ENCODE measurements at places on chromosomes 7 and 10.
A peak's percentile ranks its signal among the peaks of the same experiment; 100 is the strongest.

GRCh38 chr7:142030848-142031247 lies 35.2 kb downstream of the MGAM start:
- no peak for DNase-seq

- no peak for DNase-seq
Measured at GRCh38 chr7:96640054-96640453, 69.6 kb downstream of the SEM1 start.

DNA sequence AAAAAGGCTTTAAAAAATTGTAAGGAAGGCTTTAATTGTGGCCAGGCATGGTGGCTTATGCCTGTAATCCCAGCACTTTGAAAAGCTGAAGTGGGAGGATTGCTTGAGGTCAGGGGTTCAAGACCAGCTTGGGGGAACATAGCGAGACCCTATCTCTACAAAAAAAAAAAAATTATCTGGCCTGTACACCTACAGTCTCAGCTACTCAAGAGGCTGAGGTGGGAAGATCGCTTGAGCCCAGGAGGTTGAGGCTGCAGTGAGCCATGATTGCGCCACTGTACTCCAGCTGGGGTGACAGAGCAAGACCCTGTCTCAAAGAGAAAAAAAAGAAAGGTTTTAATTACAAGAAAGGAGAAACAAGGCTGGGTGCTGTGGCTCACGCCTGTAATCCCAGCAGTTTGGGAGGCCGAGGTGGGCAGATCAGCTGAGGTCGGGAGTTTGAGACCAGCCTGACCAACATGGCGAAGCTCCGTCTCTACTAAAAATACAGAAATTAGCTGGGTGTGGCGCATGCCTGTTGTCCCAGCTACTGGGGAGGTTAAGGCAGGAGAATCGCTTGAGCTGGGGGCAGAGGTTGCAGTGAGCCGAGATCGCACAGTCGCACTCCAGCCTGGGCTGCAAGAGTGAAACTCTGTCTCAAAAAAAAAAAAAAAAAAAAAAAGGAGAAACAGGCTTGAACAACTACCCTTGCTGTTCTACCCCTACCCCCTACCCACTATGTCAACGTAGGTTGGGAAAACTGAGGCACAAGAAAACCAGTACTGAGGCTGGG lies 83.7 kb downstream of the CARD11 start:
- no peak for DNase-seq

DNA sequence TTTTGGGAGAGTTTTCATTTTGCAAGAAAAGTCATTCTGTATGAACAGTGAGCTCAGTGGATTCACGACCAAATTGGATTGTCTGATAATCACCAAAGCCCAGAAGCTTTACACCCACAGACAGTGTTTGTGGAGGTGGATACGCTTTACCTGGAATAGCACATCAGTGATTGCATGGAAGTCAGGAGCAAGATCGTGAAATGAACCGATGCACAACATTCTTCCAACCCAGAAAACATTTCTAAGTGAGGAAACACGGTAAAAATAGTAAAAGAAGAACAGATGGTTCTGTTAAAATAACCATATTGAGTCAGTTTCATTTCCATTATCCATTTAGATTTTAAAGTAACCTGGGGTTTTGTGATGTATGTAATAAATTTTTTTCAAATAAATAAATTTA lies 478.2 kb upstream of the PFKP start:
- no peak for DNase-seq

- no peak for DNase-seq
Measured at GRCh38 chr7:80740778-80741545, 102.5 kb downstream of the CD36 start.

DNA sequence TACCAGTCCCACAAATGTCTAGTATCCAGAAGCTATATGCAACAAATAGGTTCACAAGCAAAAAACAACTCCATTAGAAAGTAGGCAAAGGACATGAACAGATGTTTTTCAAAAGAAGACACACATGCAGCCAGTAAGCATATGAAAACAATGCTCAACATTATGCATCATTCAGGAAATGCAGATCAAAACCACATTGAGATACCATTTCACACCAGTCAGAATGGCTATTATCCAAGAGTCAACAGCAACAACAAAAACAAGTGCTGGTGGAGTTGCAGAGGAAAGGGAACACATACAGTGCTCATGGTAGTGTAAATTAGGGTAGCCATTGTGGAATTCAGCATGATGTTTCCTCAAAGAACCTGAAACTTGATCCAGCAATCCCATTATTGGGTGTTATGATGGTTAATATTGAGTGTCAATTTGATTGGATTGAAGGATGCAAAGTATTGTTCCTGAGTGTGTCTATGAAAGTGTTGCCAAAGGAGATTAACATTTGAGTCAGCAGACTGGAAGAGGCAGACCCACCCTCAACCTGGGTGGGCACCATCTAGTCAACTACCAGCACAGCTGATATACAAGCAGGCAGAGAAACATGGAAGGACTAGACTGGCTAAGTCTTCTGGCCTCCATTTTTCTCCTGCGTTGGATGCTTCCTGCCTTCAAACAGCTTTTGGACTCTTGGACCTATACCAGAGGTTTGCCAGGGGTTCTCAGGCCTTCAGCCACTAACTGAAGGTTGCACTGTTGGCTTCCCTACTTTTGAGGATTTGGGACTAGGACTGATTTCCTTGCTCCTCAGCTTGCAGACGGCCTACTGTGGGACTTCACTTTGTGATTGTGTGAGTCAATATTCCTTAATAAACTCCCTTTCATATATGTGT lies 218.4 kb upstream of the SEMA3D start:
- DNase-seq, result no peak

- no peak for DNase-seq
Measured at GRCh38 chr10:114816308-114816707, 5.3 kb upstream of the FHIP2A start.

DNA sequence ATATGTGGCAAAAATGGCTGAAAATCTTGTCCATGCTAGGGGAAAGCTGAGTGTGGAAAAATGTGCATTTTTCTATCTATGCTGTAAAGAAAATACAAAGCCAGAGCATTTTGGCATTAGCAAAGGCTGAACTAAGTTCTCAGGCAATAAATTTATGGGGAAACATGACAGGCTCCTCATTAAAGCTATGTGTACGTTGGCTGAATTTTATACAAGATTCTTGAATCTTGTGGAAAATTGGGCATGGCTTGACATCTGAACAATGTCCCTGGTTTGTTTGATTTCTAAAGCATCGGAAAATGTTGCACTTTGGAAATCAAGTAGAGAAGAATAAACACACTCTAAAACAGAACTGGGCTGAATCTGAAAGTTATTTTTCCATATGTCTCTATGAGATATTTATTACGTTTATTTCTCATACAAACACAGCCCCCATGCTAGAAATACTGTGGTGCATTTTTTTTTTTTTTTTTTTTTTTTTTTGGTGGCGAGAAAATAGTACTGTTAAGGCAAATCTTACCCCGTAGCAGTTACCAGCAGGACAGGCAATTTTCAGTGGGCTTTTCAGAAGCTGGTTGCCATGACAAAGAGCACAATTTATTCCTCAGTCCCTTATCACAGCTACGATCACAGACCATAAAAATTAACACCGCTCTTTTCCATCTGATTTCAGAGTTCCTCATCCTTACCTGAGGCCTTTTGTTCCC lies 16.9 kb downstream of the CPA1 start:
- DNase-seq, result no peak

DNA sequence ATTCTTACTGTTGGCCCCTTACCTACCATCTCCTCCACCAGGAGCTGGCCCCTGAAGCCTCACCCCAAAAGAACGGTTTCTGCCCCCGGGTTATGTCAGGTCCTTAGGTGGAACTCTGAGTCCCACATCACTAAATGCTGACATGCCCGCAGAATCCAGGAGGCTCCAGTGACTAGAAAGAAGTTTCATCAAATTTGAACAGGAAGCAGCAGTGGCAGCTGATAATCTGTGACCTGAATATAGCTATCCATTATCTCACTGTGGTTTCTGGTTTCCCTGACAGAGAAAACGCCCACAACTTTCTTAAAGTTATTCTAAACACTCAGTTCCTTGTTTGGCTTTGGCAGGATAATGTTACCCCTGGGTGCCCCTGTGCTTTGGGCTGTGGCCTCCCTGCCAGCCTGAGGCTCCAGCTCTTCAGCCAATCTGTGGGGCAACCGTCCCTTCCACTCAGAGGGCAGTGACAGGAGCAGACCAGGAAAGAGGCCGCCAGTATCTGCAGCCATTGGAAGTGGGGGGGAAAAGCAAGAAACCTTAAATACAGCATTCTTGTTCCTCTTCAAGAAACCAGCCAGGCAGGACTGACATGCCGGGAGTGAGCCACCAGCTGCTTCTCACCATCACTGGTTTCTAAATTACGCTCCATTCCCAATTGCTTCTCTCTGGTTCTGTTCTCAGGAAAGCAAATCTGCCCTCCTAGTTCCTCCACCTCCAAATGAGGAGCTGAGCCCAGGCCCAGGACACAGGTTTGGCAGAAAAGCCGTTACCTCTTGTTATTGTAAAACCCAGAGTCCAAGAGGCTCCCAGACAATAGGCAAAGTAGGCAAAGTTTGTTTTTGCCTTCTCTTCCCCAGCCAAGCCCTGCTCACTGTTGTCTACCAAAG lies 41.2 kb upstream of the VCL start:
- no peak for DNase-seq

DNA sequence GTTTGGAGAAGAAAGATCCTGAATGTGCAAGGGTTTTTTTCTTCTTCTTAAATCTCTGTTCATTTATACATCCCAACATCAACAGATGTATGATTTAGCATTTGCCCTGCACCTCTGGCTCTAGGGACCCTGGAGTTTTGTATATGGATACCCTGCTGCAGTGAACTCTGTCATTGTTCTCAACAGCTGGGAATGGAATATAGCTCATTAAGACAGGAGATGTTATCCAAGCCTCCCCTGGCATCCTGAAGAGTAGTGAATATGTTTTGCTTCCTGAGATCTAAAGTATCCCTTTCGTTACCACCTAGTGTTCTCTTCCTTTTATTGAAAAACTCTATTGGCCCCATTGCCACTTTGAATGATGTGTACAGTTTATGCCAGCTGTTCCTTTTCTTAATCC lies 275.9 kb downstream of the EXOC4 start:
- DNase-seq, result peak; percentile 6

DNA sequence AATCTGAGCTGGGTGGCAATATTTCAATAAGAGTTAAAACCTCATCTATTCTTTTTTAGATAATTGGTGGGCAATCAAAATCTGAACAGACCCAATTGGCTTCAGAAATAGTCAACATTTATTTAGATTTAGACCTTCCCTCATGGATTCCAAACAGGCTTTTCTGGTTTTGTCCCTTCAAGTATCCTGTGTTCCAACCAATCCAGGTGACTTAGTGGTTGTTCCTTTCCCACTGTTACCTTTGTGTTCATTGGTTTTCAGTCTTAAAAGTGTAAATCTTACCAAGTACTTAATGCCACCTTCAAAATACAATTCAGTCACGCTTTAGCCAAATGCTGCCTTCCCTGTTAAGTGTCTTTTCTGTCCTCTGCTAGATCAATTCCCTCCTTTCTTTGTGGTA lies 85.9 kb downstream of the AHR start:
- DNase-seq, result peak; percentile 57

Measured in NCI-H510A treated with DMSO at 0.1 percent for 48 hours (cell line).